ENCODE measurements at places on chromosomes 3 and 15. TPM values are rescaled to one million over a fixed set of nuclear protein-coding genes. Genes with fewer than 3 reads are reported as not detected.

- H3K4me1 ChIP-seq, result peaks cover 20% of the 10 kb centered on the region
- H3K4me3 ChIP-seq, result no peak overlapping the region
- no peaks in the 10 kb centered on the region for H3K27me3 ChIP-seq
- H3K27ac ChIP-seq, result peak overlapping the region; percentile 10
- no peaks in the 10 kb centered on the region for H3K36me3 ChIP-seq
These were observed 2.0 kb downstream of the MST1R start for GRCh38 chr3:49901366-49902339.

- no peak for DNase-seq
- H3K27me3 ChIP-seq, result no peaks in the 10 kb centered on the region
- peak overlapping the region; percentile 85 for H3K4me3 ChIP-seq
- H3K27ac ChIP-seq, result peak overlapping the region; percentile 76
- H3K36me3 ChIP-seq, result no peaks in the 10 kb centered on the region
- H3K4me1 ChIP-seq, result peaks cover 7% of the 10 kb centered on the region
These were observed 642 bp downstream of the COX5A start for GRCh38 chr15:74937272-74937589.

The SPATA12 gene
- not detected for total RNA-seq

DNA sequence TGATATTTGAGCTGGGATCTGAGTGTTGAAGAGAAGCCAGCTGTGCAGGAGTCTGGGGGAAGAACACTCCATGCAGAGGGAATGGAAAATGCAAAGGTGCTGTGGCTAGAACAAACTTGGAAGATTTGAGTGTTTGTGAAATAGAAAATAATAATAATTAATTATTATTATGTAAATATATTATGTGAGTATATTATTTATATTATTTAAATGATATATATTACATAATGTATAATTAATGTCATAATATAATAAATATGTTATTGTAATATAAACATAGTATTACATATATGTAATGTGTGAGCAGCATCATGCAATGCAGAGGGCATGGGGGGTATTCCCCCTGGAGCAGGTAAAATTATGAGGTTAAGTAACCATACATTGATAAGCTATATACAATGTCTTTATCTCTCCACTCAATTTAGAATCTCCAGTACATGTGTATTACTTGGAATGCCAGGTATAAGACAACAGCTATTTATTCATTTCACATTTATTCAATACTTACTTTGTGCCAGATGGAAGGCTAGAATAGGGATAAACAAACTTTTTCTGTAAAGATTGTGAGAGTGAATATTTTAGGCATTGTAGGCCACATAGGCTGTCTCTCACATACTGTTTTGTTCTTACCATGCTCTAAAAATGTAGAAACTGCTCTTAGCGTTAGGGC, 218.6 kb downstream of the MTHFS start:
- H3K4me3 ChIP-seq, result no peak overlapping the region
- no peak for DNase-seq
- H3K4me1 ChIP-seq, result peaks cover 39% of the 10 kb centered on the region
- no peak overlapping the region for H3K27ac ChIP-seq

GRCh38 chr3:170506556-170506955, 79.3 kb downstream of the SLC7A14 start:
- peak overlapping the region; percentile 40 for H3K27ac ChIP-seq
- H3K36me3 ChIP-seq, result no peaks in the 10 kb centered on the region

- peaks cover 7% of the 10 kb centered on the region for H3K4me1 ChIP-seq
- H3K27ac ChIP-seq, result no peak overlapping the region
- no peaks in the 10 kb centered on the region for H3K36me3 ChIP-seq
- DNase-seq, result no peak
- no peaks in the 10 kb centered on the region for H3K27me3 ChIP-seq
These were observed 20.6 kb upstream of the TMC3 start for GRCh38 chr15:81394603-81395002.

DNA sequence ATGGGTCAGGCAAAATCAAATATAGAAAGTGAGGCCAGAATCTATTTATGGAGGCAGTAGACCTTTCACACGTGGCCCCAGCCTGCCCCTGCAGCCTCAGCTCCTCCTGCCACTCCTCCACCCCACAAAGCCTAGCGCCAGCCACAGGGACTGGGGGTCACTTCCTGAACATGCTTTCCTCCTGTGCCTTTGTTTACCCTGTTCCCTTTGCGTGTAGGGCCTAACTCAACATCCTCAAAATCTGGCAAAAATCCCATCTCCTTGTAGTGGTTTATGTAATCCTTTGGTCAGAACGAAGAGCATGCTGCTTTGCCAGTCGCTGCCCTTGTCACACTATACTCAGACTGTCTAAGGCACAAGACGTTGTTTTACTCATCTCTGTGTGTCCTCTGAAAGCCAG, 39.6 kb downstream of the KBTBD12 start:
- no peaks in the 10 kb centered on the region for H3K36me3 ChIP-seq
- no peak overlapping the region for H3K4me3 ChIP-seq
- no peaks in the 10 kb centered on the region for H3K27me3 ChIP-seq
- H3K4me1 ChIP-seq, result peaks cover 33% of the 10 kb centered on the region
- no peak overlapping the region for H3K27ac ChIP-seq
- no peak for DNase-seq

The SERPINI2 gene
- not detected for total RNA-seq

DNA sequence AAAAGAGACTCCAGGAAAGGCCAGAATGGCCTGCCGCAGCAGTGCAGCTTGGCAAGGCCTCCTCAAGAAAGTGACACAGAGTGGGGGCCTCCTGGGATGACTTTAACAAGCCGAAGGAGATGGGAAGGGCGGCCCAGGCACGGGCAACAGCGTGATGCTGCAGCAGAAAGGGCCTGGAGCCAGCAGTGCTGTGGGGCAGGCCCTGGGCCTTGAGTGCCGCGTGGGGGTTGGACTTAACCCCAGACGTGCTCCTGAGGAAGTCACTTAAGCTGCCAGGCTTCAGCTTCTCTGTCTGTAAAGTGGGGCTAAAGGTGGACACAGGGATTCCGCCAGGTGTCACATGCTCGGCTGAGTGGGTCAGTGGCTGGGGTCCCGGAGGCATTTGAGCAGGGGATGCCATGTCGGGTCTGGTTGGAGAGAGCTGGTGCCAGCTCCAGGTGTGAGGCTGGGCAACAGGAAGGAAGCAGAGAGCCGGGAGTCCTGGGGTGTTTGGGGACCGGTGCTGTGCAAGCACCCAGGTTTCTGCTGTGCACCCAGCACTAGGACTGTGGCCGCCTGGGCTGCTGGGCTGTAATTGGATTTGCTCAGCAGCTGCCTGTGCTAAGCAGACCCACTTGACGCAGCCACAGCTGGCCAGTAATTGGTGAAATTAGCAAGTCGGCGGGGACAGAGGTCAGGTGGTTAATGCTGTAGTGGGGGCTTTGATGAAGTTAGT, 7.8 kb downstream of the DNAJB8 start:
- no peaks in the 10 kb centered on the region for H3K4me1 ChIP-seq
- H3K27ac ChIP-seq, result no peak overlapping the region
- no peaks in the 10 kb centered on the region for H3K36me3 ChIP-seq
- H3K27me3 ChIP-seq, result peaks cover 21% of the 10 kb centered on the region
- no peak for DNase-seq

- H3K27me3 ChIP-seq, result no peaks in the 10 kb centered on the region
- no peaks in the 10 kb centered on the region for H3K4me1 ChIP-seq
- DNase-seq, result no peak
- no peak overlapping the region for H3K27ac ChIP-seq
- no peaks in the 10 kb centered on the region for H3K36me3 ChIP-seq
These were observed 71.9 kb upstream of the MYZAP start for GRCh38 chr15:57519806-57520205.

- H3K27ac ChIP-seq, result no peak overlapping the region
- H3K27me3 ChIP-seq, result no peaks in the 10 kb centered on the region
These were observed 498 bp upstream of the SEMA4B start for GRCh38 chr15:90200534-90201129.

DNA sequence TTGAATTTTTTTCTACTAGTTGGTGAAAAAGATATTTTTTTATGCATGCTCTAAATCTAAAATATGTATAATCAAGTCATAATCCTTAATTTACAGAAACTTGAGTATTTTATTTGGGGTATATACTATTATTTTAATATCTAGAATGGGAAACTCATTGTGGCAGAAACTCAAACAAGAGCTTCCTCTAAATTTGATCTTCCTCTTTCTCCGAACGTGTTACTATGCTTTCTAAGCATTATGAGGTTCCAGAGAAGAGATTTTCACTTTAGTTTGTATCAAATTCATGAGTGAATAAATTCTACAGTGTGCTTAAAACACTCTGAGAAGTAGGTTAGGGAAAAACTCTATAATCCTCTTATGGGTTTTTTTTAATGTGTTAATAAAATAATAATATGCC, 173.1 kb downstream of the POTEB3 start:
- no peak overlapping the region for H3K27ac ChIP-seq
- H3K36me3 ChIP-seq, result no peaks in the 10 kb centered on the region
- H3K4me3 ChIP-seq, result no peak overlapping the region
- no peak for DNase-seq
- no peaks in the 10 kb centered on the region for H3K4me1 ChIP-seq

DNA sequence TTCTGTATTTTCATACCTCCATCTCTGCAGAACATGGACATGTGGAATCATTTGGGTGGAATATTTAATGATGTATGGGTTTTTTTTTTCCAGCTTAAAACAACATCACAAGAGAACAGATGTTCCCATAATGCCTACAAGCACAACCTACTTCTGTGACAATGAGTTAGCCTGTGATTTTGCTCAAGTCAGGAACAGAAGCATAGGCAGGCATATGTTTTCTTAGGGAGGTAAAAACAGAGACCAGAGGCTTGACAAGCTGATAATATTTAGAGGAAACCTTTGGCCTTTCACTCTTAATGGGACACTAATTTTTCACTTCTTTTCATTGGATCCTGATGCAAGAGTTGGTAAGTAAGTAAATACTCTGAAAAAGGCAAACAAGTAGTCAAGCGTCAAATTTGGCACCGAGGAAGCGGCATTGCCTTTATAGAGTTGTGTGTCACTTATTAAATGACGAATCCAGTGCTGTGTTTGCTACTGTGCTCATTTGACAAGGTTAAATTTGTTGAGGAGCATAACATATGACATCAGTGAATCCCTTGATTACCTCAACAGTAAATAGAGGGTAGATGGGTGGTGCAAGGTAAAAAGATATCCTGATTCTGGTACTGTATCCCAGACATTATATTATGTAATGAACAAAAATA, 66.7 kb upstream of the RBMS3 start:
- no peaks in the 10 kb centered on the region for H3K36me3 ChIP-seq
- H3K27me3 ChIP-seq, result no peaks in the 10 kb centered on the region
- no peak overlapping the region for H3K4me3 ChIP-seq
- no peak overlapping the region for H3K27ac ChIP-seq
- no peak for DNase-seq

DNA sequence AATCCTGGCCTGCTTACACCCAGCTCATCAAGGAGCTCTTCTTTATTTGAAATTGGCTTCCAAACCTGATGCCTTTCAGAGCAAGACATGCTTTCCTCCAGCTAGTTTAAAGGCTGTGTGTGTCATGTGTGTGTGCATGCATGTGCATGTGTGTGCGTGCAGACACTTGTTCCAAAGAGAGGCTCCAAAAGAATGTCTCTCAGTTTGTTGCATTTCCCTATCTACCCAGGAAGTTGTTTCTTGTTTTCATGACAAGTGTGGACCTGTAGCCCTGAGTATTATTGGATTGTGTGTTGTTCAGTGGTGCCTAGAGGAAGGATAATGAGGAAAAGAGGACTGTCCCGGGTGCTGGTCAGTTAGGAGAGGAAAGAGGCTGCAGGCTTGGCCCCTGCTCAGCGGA, 240.0 kb downstream of the THSD4 start:
- H3K4me1 ChIP-seq, result no peaks in the 10 kb centered on the region
- peaks cover 6% of the 10 kb centered on the region for H3K36me3 ChIP-seq
- no peak for DNase-seq
- no peaks in the 10 kb centered on the region for H3K27me3 ChIP-seq
- H3K27ac ChIP-seq, result no peak overlapping the region
- H3K4me3 ChIP-seq, result no peak overlapping the region
